ENCODE measurements at places on chromosomes 16 and 17.

- DNase-seq = no peak
Measured at GRCh38 chr16:56675685-56676210, 6.1 kb downstream of the MT1H start.

DNA sequence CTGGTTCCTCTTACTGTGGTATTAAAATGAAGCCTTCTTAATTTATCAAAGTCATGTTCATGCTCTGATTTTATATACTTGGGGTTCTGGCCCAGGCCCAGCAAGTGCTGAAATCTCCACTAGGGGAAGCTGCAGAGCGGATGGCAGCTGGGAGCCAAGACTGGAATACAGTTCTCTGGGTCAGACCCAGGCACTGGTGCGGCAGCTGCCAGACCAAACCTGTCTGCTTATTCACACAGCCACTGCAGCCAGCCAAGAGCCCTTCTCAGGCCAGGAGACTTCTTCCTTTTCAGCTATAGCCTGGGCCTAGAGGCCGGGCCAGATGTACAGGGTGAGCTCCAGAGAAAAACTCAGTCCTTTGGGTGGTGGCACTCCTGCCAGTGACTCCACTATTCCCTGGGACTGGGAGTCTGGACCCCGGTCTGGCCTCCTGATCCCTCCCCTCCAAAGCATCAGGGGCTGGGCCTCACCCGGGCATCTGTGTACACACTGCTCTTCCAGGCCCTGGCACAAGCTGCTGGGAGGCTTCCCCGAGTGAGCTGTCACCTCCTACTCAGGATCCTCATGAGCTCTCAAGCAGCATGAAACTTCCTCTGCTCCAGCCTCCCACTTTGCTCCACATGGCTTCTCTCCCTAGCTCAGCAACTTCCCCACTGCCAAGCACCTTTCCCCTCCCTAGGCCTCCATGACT is 24.4 kb downstream of the ATP6V0D1 start:
- peak; percentile 20 for DNase-seq

- DNase-seq = no peak
Measured at GRCh38 chr17:13665872-13666635, 64.3 kb upstream of the HS3ST3A1 start.

DNA sequence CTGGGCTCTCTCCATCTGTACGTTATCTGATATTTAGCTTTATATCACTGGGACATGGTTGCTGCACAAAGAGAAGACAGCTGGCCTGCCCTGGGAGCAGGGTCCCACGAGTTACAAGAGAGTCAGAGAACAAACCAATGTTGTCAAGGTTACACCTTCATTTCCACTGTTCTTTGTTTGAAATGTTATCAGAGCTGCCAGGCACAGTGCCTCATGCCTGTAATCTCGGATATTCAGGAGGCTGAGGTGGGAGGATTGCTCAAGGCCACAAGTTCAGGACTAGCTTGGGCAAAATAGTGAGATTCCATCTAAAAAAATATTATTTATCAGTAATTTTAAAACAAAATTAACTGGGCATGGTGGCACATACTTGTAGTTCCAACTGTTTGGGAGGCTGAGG is 34.6 kb downstream of the ATP6V0A1 start:
- DNase-seq = no peak

GRCh38 chr17:44970136-44970741 is 2.1 kb upstream of the C1QL1 start:
- peak; percentile 44 for DNase-seq

GRCh38 chr17:35765086-35765710 is 4.5 kb downstream of the C17orf50 start:
- no peak for DNase-seq

GRCh38 chr17:71978435-71978834 is 142.4 kb upstream of the SOX9 start:
- DNase-seq = no peak

- no peak for DNase-seq
Measured at GRCh38 chr17:79841369-79842135, 2.3 kb upstream of the CBX4 start.

- peak; percentile 83 for DNase-seq
Measured at GRCh38 chr16:69906838-69907401, 44.2 kb upstream of the CLEC18A start.

- no peak for DNase-seq
Measured at GRCh38 chr17:40374821-40375498, 10.4 kb upstream of the GJD3 start.

DNA sequence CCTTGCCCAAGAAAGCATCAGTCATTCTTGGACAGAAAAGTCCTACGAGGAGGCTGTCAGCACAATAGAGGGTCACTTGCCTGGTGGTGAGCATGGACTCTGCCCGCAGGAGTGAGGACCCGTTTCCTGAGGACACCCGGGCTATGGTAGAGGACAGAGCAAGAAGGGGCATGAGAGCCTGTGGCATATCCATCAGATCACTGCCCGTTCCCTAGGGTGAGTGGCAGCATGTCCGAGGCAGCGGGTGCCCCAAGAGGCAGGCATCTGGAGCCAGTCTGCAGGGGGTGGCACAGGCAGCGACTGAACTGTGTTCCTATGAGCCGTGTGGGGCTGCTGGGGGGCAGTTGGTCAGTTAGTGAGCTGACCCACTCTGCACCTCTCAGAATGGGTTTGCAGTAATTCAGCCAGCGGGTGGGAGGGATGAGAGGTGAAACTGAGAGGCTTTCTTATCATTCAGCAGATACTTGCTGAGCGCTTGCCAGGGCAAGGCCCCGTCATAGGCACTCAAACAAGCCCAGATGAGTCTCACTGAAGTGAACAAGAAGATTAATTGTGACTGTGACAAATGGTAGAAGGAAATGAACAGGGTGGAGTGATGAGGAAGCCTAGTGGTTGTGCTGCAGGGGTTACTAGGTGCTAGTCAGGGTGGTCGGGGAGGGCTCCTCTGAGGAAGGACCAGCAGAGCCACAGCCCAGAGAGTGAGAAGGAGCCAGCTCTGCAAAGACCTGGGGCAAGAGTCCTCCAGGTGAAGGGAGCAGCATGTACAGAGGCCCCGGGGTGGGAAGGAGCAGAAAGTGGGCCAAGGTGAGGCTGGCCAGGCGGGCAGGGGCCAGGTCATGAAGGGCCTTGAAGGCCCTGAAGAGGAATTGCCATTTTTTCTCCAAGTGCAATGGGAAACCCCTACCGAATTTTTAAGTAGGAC is 87.9 kb downstream of the CLEC16A start:
- DNase-seq = no peak

- DNase-seq = peak; percentile 41
Measured at GRCh38 chr17:49775546-49776260, 11.8 kb upstream of the FAM117A start.

GRCh38 chr17:64750478-64750877 is 88.4 kb upstream of the SMURF2 start:
- DNase-seq = no peak

DNA sequence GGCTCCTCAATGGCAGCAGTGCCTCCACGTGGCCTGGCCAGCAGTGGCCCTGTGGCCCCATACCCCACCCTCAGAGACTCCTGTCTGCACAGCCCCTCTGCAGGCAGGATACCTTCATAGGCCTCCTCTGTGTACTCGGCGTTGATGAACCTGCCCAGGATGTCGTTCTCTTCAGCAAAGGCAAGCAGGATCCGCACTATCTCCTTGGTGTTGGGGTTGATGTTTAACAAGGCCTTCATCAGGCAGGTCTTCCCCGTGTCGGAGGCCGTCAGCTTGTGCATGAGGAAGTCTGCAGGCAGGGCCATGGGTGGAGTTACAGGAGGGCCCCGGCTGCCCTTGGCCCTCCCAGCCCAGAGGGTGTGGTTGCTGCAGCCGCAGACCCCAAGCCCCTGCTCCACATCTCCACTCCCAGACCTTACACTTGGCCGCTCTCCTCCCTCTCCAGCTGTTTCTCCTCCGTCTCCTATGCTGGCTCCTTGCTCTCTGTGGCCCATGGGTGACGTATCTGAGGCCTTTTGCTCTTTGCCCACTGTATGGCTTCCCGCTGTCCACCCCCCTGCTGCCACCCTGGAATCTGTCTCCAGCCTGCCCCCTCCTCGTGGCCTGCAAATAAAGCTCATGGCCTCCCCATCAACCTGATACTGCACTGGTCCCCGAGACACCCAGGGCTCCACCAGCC is 15.1 kb downstream of the TRPV3 start:
- DNase-seq = no peak

GRCh38 chr17:39239640-39240314 is 14.0 kb upstream of the STAC2 start:
- DNase-seq = no peak

DNA sequence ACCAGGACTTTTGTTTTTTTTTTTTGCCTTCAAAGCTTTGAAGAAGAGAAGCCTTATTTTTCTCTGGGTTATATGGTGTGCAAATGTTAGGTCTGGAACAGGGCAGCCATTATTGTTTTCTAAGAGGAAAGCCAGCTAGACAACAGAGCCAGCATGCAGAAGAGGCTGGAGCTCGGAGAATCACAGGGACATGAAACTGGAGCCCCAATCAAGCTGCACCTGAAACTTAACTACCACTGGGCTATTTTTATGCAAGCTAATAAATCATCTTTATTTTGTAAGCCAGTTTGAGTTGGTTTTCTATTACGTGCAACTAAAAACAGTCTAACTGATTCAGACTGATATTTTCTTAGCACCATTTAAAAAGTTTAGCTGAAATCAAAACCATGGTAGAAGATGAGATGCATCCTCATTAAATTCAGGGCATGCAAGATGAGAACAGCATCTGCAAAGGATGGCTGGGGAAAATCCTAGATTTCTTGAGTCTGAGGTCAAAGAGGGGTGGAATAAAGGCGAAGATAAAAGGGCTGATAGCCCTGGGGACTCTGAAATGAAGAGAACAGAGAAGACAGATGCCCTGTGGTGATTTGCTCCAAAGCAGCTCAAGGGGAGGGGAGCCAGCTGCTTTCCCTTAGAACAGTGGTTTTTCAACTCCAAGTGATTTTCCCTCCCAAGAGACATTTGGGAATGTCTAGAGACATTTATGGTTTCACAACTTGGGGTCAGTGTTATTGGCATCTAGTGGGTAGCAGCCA is 177.1 kb upstream of the WSCD1 start:
- DNase-seq = no peak

- DNase-seq = peak; percentile 43
Measured at GRCh38 chr17:57557416-57557815, 187.7 kb downstream of the CCDC182 start.

DNA sequence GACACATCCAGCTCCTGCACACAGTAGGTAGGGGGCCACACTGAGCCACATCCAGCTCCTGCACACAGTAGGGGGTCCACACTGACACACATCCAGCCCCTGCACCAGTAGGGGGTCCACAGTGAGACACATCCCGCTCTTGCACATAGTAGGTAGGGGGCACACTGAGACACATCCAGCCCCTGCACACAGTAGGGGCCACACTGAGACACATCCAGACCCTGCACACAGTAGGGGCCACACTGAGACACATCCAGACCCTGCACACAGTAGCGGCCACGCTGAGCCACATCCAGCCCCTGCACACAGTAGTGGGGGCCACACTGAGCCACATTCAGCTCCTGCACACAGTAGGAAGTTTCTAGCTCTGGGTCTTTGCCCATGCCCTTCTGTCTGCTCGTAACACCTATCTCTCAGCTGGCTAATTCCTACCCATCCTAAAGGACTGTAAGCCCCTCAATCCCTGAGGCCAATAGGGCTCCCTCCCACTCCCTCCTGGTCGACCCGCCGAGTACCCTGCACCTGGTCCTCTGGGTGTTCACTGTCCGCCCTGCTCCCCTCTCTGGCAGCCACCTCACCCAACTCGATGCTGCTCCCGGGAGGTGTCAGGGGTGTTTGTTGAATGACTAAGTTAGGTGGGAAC is 9.4 kb upstream of the ATP2A3 start:
- no peak for DNase-seq

- DNase-seq = peak; percentile 80
Measured at GRCh38 chr16:30740364-30741251, 7.6 kb upstream of the PHKG2 start.

DNA sequence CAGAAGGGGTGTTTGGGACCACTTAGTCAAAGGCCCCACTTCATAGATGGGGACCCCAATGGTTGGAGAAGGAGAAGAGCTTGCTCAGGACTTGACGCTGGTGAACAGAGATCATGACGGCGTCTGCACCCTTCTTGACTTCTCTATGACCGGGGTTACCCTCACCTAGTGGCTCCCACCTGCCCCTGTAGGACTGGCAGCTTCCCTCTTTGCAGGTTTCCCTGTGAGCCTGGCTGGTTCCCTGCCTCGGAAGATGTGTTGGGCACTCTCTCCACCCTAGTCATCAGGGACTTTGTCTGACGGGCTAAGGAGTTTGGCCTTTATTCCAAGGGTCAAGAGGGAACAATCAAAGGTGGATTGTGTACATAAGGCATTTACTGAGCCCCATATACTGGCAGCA is 22.7 kb downstream of the TBX4 start:
- DNase-seq = no peak

- no peak for DNase-seq
Measured at GRCh38 chr16:35144212-35144932, 1685.0 kb downstream of the TP53TG3F start.

- peak; percentile 13 for DNase-seq
Measured at GRCh38 chr17:15650741-15651582, 31.5 kb upstream of the FBXW10B start.

- DNase-seq = peak; percentile 43
Measured at GRCh38 chr16:89670496-89671431, 13.1 kb downstream of the SPATA33 start.

DNA sequence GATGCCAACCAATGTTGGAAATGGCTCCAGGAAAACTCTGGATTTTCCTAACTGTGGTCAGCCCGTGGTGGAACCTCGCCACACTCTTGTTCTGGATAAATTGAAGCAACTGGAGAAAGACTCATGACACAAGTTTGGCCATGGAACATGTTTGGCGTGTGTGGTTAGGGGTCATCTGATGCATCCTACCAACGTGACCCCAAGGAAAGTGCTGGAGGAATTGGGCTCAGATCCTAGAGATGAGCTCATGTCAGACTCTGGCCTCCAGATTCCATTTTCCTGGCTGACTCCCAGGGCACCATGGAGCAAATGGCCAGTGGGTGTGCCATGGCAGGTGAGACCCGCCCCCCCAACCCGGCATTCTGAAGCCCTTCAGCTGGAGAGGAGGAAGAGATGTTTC is 58.5 kb downstream of the CACNG5 start:
- DNase-seq = peak; percentile 52
